ENCODE measurements at places on chromosomes 12 and 14. TPM values are rescaled to one million over a fixed set of nuclear protein-coding genes. Genes with fewer than 3 reads are reported as not detected.

- DNase-seq, result no peak
These were observed 2.3 kb upstream of the GPR162 start for GRCh38 chr12:6819106-6820030.

Gene PSMC6
- 142 TPM for total RNA-seq

DNA sequence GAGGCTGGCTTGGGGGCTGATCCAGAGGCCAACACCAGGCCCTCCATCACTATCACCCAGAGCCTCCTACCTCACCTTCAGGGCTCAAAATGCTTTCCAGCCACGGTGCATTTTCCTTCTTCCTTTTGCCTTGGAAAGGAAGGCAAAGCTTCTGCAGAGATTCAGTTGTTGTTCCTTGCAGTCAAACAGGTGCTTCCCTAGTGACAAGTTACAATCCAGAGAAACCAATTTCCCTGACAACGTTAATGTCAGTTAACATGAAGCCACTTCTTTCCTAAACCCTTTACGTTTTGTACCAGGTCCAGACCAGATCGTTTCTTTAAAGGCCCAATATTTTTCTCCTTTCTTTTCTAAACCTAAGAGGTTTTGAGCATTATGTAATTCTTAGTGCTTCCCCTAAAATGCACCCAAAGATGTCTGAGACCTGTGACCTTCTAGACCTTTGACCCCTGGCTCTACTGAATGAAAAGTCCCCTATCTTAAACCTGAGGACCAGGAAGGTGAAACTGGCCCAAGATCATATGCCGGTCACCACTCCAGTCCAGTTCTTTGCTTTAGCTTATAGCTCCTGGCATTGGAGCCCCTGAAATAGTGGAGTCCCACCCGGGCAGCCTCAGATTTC is 211.5 kb downstream of the SLC41A2 start:
- DNase-seq, result no peak

Gene LRTM2
- 0.16 TPM for total RNA-seq

DNA sequence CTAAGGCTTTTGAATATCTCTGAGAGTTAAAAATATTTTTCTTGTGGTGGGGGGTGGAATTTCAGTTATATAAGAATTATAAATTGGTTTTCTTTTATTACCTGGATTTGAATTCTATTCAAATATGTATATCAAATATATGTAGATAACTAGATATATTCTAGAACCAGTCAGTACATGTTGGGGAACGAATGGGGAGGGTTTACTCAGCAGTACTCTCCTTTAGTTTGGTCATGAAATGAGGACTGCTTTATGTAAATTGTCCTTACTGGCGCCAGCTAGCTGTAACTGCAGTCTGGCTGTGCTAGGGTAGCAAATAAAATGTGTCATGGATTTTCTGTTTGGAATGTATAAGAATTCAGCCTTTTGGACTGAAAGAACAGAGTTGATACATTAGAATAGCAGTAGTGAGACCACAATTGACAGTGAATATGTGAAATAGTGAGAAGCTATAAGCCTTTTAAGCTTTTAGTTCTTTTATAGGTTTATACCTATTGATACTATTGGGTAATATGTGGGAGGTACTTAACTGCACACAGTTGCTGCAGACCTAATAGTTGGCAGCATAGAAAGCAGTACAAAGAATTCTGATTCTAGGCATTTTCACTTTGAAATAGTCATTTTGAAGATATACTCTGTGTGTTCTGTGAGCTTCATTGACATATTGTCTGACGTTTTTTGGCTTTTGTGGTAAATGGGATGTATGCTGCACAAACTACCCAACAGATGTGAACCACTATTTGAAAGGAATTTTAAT is 29.0 kb downstream of the ATF7IP start:
- peak; percentile 84 for DNase-seq

Gene USP44
- 3.8 TPM for total RNA-seq
